ENCODE measurements at places on chromosomes 7 and 10. TPM values are rescaled to one million over a fixed set of nuclear protein-coding genes. Genes with fewer than 3 reads are reported as not detected.

MYO3A gene
- 10.2 TPM for polyA plus RNA-seq

NKX1-2 gene
- not detected for polyA plus RNA-seq

TRAPPC14 gene
- polyA plus RNA-seq, result 22.3 TPM

DLX5 gene
- not detected for polyA plus RNA-seq

GNAI1 gene
- 112 TPM for polyA plus RNA-seq

GRID2IP gene
- polyA plus RNA-seq, result 0.91 TPM

HGF gene
- polyA plus RNA-seq, result 2.3 TPM
